ENCODE measurements at places on chromosomes 12 and 14.

- no peak for DNase-seq
These were observed 27.3 kb downstream of the RERG start for GRCh38 chr12:15193946-15194345.

DNA sequence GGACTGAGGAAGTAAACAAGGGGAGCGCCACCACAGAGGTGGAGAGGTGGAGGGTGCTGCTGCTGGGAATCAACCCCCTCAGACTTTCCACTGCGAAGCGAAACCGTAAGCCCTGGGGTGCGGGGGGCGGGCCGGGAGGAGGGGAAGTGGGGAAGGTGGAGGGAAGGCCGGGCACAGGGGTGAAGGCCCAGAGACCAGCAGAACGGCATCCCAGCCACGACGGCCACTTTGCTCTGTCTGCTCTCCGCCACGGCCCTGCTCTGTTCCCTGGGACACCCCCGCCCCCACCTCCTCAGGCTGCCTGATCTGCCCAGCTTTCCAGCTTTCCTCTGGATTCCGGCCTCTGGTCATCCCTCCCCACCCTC lies at the start of gene LAG3:
TSS of gene LAG3 (plus strand) at position 190 of the 365 bp plus-strand sequence. CDS start 333 bp downstream, outside the sequence.
- DNase-seq: no peak

DNA sequence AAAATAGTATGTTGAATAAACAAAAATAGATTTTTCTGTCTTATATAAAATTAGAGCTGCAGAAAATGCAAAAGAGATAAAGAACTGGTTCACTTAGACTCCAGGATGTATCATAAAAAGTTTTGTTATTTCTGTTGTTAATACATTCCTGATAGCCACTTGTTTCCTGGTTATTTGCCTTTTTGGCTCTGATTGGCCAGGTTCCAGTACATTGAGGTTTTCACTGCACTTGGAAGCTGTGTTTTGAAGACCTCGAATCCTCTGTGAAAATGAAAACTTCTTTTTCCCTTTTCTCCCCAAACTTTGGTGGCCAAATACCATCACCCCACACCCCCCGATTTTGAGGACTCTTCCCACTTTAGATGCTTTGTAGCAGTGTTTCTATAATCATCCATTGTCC lies 525.3 kb downstream of the MED13L start:
- DNase-seq: no peak

GRCh38 chr14:70514168-70515069 lies 20.4 kb downstream of the ADAM20 start:
- no peak for DNase-seq

GRCh38 chr14:81382517-81383225 lies 17.5 kb downstream of the STON2 start:
- no peak for DNase-seq

DNA sequence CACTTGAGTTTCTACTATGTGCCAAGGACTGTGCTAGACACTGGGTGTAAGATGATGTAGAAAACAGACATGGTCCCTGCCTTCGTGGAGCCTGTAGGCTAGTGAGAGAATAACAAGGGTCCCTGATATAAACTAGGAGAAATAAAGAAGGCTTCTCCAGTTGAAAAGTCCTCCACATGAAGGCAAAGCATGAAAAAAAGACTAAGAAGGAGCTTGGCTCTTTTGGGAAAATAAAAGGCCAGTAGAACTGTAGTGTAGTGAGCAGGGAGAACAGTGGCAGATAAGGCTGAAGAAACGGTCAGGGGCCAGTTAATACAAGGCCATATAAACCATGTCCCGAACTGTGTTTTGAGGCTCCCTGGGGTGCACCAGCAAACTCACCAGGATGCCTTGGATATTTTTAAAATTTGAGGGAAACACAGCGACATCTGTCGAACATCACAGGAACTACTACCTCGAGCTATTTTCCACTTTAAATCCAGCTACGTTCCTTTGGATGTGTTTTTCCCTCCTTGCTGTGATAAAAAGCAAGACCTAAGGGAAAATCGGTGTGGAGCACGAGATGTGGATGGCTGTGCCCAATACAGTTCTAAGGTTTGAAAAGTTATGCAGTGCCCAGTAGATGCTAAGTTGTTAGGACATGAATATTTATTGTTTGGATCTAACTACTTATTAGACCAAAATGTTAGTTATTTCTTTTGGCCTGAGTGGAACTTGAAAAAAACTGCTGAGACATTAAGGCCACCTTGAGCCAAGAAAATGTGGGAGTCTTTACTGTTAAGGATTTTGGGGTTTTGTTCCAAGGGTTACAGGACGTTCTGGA lies 8.5 kb upstream of the CFL2 start:
- peak; percentile 32 for DNase-seq

DNA sequence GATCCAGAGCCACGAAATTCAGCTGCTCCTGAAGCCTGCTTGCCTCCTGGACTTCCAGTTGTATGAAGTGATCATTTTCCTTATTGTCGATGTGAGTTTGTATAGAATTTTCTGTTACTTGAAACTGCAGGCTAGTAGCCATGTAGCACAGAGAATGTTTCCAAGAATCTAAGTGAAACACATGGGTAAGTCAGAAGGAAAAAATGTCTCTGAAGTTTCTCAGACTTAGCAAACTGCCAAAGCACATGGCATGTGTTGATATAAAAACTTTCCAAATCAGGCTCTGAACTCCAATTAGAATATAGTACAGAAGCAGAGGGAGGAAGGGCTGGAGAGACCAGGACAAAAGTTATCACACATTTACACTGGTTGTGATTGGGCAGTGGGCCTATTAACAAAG lies 9.8 kb upstream of the PCNX1 start:
- no peak for DNase-seq

DNA sequence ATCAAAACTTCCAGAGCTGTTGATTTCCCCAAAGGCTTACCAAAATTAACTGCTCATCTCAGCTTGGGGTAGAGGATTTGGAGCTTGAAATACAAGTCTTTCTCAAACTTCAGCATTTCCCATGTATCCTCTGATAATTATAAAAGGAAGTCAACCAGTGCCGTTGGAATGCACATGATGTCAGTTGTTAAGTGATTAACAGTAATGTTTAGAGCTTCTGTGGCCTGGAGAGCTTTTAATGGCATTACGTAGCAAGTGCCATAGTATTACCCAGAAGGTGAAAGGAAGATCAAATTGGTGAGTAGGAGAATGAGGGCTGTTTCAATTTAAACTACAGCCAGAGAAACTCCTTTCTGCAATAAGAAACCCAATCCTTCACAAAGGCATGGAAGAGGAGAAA lies 62.5 kb upstream of the PTPRR start:
- peak; percentile 4 for DNase-seq

DNA sequence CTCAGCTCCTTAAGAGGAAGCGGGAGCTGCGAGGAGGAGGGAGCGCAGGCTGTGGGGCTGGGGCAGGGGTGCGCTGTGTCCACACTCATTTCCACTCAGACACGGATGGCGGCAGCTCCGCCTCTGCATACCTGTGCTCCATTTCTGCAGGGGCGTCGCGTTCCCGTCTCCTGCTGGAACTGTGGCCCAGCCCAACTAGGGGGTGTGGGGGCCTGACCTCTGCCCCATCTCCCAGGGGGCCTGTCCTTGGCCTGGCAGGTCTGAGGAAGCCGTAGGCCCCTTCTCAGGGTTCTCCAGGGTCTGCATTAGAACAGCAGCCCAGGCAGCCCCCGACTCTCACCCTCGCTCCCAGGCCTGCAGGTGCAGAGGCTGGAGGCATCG lies 31.2 kb downstream of the FBRSL1 start:
- no peak for DNase-seq

DNA sequence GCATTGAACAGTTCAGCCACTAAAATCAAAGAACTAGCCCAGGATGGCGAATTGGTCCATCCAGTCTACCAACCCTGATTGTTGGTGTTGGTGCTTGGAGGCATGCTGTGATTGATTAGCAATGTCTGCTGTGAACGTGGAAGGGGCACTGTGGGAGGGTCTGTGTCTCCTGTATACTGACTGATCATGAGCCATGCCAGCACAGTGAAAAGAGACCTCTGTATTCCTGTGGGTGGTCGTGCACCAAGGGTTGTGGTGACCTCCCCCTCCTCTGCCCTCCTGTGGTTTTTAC lies 63.0 kb upstream of the DLK1 start:
- no peak for DNase-seq

GRCh38 chr14:63972323-63972932 lies 119.6 kb downstream of the SYNE2 start:
- DNase-seq: no peak

GRCh38 chr12:130617219-130617618 lies 98.9 kb downstream of the RIMBP2 start:
- no peak for DNase-seq

- no peak for DNase-seq
These were observed 323.3 kb downstream of the CCER1 start for GRCh38 chr12:90631591-90632212.

- no peak for DNase-seq
These were observed 112.6 kb upstream of the CNTN1 start for GRCh38 chr12:40579687-40580086.

- DNase-seq: no peak
These were observed 138.1 kb upstream of the BMP4 start for GRCh38 chr14:54094765-54095164.

DNA sequence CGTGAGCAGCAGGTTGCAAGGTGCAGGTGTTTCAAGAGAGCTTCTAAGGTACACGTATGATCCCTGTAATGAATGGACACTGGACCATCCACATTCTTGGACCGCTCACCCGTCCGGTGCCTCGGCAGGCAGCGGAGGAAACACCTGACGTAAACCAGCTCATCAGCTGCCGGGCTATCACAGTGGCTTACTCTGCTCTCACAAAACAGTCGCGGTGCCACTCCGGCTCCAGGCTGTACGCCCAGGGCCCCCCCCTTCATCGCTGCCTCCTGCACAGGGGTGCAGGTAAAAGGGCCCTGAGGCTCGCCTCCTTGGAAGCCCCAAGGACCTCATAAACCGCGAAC lies 436 bp downstream of the VPS33A start:
- peak; percentile 61 for DNase-seq

DNA sequence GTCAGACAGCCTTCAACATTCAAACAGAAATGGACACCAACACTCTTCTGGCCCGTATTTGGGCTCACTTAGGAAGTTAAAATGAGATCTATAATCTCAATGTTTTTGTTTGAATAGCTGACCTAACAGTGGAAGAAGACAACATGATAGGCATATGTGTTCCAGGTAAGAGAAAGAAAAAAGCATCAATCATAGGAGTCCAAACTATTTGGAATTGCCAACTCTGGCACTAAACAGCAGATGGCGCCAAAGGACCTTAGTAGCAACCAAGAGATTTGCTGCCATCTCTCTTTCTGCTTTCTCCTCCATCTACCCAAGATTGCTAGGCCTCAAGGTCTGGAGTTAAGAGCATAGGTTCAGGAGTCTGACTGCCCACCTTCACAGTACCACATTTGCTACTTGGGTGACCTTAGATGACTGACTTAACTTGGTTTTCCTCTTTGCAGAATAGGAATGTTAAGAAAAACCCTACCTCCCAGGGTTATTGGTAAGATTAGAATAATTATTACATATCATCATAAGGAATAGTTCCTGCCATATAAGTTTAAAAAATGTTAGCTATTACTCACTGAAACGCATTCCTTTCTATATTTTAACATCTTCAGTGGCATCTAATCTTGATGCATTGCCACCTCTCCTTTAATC lies 30.2 kb downstream of the PEX5 start:
- DNase-seq: peak; percentile 90

DNA sequence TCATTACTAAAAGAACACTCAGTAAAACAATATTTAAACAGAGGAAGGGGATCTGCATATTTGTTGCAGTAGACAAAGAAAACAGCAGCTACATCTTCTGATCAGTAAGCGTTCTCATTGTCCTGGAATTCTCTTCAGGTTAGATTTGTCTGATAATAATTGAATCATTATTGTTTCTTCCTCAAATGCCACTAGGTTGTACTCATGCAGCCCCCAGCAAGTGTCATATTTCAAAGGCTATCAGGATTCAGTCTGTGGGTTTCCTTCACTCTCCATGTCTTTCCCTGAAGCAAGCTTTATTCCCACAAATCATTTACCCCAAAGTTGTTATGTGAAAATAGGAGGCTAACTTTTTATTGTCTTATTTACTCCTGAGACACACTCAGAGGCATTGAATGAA lies 14.7 kb downstream of the PIK3C2G start:
- no peak for DNase-seq

GRCh38 chr12:31897781-31898503 lies 61.3 kb upstream of the RESF1 start:
- DNase-seq: peak; percentile 29

- no peak for DNase-seq
These were observed 4.8 kb upstream of the LGMN start for GRCh38 chr14:92753250-92753649.

GRCh38 chr14:21055432-21056117 lies 2.0 kb upstream of the RNASE8 start:
- DNase-seq: no peak

DNA sequence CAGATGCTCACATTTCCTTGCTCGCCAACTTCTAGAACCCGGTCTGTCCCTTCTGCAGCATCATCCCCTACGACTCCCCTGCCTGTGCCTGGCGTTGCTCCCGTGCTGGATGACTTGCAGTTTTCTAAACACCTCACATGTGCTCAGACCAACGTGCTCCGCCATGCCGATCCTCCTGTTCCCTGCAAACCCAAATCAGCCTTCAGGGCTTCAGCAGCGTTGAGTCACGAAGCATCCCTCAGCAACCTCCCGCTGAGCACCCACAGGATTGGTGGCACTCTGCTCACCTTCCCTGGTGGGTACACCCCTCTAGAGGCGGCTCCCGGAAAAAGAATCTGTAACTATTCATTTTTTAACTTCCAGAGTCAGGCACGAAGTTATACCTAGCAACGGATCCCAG lies 2.8 kb upstream of the PIWIL1 start:
- peak; percentile 40 for DNase-seq

- DNase-seq: no peak
These were observed 40.1 kb upstream of the TMEM263 start for GRCh38 chr12:106915635-106916026.

- DNase-seq: no peak
These were observed 124.1 kb downstream of the GALC start for GRCh38 chr14:87868920-87869319.

GRCh38 chr14:34554540-34555250 lies 15.2 kb upstream of the EAPP start:
- DNase-seq: no peak

DNA sequence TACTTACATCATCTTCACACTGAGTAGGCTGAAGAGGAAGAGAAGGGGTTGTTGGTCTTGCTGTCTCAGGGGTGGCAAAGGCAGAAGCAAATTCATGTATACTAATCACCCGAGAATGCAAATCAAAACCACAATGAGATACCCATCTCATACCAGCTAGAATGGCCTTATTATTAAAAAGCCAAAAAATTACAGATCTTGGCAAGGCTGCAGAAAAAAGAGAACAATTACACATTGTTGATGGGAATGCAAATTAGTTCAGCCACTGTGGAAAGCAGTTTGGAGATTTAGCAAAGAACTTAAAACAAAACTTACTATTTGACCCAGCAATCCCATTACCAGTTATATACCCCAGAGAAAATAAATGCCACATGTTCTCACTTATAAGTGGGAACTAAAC lies 154.9 kb downstream of the SEC23A start:
- no peak for DNase-seq

GRCh38 chr12:14442221-14442881 lies 76.9 kb downstream of the ATF7IP start:
- DNase-seq: no peak

DNA sequence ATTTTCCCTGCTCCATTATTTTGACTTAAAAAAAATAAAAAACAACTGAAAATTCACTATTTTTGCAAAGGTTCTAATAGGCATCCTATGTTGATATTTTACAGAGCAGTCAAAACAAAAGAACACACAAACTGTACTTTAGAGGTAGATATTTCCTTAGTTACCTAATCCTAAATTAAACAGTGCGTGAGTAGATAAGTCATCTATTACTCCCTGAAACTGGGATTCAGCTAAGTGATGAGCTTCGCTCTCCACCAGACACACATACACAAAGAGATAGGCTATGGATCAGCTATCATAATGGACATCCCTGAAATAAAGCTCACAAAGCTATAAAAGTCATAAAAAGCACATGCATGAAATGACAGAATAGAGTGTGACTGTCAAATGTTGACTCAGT lies 398.7 kb downstream of the SOX5 start:
- DNase-seq: no peak
